Esophagus muscularis mucosa (tissue), 4 donors: ENCODE measurements at places on chromosomes 5 and 9. TPM values are rescaled to one million over a fixed set of nuclear protein-coding genes. Genes with fewer than 3 reads are reported as not detected.

Gene TSLP
- 2.9 TPM for total RNA-seq

DNA sequence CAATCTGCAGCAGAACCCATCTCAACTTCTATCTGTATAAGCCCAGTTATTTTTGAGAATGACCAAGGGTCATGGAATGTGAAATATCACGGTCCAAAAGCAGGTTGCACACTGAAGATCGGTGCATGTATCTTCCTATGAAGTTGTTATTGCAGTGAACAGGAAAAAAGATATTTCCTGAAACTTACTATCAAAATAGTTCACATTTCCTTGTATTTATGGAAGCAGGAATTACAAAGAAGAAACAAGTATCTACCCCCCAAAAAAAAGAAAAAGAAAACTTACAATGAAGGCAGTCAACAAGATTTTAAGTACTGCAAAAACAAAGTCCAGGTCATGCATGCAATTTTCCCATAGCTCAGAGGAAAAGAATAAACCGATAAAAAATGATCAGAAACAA, 70.0 kb downstream of the MPDZ start:
- H3K36me3 ChIP-seq = peaks cover 17% of the 10 kb centered on the region
- H3K4me1 ChIP-seq = no peaks in the 10 kb centered on the region
- DNase-seq = no peak

DNA sequence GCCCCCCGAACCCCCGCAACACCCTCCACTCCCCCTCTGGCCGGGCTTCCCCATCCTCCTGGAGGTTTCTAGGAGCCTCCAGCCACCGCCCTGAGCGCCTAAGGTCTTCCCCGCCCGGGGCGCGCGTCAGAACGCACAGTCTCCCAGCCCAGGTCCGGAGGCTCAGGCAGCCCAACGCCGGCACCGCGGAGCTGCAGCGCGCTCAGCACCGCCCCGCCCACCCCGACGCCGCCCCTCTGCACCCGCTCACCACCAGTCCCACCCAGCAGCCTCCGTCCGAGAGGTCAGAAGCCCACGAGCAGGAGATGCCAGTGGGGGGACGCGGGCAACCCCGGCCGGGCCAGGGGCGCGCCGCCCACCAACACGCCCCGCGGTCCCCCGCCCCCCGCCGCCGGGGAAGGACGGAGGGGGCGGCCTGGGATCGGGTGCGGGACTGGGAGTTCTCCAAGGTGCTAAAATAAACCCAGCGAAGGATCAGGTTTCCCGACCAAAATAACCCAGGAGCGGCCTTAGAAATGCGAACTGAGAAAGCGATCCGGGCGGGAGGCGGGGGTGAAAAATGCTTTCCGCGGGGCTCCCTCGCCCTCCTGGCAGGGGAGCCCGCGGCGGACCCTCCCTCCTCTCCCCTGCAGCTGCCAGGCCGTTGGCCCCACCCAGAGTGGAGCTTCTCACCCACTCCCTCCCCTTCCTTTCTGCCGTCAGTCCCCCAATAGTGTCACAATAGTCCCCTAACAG, 6.5 kb upstream of the FAM78A start:
- H3K27ac ChIP-seq = no peak overlapping the region
- no peak for DNase-seq
- peaks cover 27% of the 10 kb centered on the region for H3K4me1 ChIP-seq

DNA sequence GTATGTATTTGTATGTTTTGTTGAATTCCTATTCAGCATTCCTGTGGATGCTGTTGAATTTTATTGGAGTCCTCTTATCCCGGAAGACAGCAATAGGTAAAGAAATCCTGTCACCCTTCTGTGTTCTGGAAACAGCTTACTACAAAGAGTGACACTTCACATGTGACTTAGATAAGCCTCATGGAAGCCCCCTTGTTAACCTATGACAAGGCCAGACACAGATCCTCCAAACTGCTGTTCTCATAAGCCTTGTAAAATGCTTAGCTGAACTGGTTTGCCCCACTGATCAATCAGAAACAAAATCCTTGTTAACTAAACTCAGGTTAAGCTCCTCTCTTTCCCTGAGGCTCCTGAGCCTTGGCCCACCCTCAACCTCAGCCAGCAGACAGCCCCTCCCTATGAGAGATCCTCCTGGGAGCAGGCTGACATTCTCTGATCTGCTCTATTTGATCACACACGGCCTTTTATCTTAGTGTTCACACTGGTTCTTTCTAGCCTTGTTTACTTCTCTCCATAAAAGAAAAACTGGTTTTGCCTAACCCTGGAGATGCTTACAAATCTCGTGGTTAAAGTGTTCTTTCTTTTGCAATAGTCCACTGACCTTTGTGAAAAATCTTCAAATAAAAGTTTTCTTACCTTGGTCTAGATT, 29.4 kb upstream of the ATP6V1G1 start:
- no peaks in the 10 kb centered on the region for H3K27me3 ChIP-seq
- no peaks in the 10 kb centered on the region for H3K36me3 ChIP-seq
- no peak for DNase-seq
- H3K4me3 ChIP-seq = no peak overlapping the region
- no peaks in the 10 kb centered on the region for H3K4me1 ChIP-seq
- no peak overlapping the region for H3K27ac ChIP-seq

Gene FCN2
- not detected for total RNA-seq

- no peak overlapping the region for H3K27ac ChIP-seq
- H3K27me3 ChIP-seq = no peaks in the 10 kb centered on the region
- H3K36me3 ChIP-seq = no peaks in the 10 kb centered on the region
- no peak for DNase-seq
These were observed 31.1 kb downstream of the UHRF2 start for GRCh38 chr9:6444128-6444527.

Gene SERF1A
- total RNA-seq = 7.6 TPM

DNA sequence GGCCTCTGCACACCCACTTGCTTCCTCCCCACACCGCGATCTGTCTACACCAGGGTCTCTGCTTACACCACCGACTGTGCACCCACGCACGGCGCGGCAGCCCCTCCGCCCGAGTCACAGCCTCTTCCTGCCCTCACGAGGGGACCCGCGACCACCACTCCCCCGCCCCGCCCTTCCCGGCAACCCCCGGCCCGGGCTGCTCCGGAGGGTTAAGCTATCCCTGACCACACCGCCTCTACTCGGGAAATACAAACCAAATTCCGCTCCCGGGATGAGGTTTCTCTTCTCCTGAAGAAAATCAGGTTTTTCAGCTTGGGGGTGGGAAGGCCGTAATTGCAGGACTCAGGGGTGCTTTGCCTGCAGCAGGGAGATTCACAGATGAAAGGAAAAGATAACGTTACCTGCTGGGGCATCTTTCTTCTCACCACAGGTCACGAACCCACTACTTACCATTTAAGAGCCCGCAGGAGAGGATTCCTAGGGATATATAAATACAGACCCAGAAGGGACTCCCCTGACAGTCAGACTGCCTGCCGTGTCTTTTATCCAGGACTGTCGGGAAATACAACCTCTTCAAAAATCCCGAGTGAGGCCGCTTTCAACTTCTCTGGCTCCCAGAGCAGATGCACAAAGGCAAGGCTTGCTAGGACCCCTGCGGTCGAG, 63.5 kb downstream of the ROR2 start:
- no peak overlapping the region for H3K27ac ChIP-seq
- no peaks in the 10 kb centered on the region for H3K36me3 ChIP-seq
- H3K27me3 ChIP-seq = no peaks in the 10 kb centered on the region
- no peak for DNase-seq
- H3K4me1 ChIP-seq = no peaks in the 10 kb centered on the region

Gene GPR151
- not detected for total RNA-seq

Gene RASA1
- total RNA-seq = 23.7 TPM

- H3K27me3 ChIP-seq = no peaks in the 10 kb centered on the region
- no peak overlapping the region for H3K4me3 ChIP-seq
- no peaks in the 10 kb centered on the region for H3K36me3 ChIP-seq
- H3K27ac ChIP-seq = no peak overlapping the region
- peaks cover 5% of the 10 kb centered on the region for H3K4me1 ChIP-seq
These were observed 27.2 kb downstream of the SLC35A4 start for GRCh38 chr5:140591747-140592372.

Gene STK32A
- total RNA-seq = 1.4 TPM
